ENCODE measurements at places on chromosomes 3 and 15.

DNA sequence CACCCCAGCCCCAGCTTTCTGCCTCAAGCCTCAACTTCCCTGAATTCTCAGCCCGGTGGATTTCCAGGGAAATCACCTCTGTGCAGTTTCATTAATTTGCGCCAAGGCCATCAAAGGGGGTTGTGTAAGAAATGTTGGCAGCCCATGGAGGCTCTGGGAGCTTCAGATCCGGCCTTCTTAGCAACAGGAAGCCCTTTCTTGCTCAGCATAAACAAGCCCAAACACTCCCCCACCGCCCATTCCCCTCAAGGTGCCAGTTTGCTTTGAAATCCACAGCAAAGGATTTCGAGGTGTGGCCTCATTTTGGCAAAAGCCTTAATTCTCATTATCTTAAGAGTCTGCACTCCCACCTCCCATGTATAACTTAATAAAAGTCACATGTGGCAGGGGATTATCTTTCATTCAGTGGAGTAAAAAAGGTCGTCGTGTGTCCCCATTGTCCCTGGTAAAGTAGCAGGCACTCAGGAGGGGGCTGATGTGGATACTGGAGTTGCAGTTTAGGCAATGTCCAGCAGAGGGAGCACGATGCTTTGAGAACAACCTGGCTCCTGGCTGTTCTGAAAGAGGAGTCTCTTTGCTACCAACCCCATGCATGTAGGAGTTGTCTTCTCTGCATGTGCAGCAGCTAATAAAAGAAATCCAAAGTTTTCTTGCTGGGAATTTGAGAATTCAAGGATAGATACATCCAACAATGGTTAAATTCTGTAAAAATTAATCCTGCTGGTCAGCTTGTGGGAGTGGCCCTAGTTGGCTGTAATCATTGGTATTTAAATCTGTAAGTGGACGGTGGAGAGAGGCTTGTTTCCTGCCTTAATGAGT is 39.5 kb downstream of the EBLN2 start:
- peak; percentile 79 for DNase-seq

DNA sequence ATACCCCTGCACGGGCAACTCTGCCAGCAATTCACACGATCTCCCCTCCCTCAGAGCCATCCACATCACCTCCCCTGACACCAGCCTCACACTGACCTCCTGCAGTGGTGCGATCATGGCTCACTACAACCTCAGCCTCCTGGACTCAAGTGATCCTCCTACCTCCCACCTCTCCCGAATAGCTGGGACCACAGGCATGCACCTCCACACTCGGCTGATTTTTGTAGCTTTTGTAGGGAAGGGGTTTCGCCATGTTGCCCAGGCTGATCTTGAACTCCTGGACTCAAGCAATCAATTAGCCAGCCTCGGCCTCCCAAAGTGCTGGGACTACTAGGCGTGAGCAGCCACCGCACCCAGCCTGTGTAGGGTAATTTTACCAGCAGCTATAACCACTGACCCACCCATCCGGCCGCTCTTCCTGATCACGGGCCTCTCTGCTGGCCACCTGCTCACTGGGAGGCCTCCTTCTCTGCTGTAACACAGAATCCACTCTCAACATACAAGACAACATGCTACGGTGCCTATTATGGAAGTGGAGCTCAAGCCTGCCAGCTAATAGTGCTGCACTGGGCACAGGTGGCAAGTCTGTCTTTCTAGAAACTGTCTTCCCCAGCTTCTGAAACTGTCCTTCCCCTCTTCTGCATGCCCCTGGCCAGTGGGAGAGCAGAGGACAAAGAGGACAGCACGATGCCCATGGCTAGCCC is 4.6 kb downstream of the GP9 start:
- DNase-seq: no peak

DNA sequence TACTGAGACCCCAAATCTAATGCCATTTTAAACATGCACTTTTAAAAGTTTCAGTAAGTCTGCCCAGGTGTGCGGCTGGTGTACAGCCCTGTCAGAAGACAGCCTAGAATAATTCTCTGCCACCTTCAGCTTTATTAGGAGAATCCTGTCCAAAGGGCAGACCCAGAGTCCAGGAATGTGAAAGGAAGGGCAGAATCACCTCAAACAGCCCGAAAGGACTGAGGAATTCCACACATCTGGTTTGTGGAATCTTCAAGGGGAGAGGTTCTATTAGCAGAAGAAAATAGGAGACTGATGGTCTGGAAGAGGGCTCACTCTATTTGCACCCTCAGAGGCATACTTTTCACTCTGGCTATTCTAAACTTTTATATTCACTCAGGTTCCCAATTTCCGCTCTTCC is 46.6 kb downstream of the TYRO3 start:
- DNase-seq: no peak

DNA sequence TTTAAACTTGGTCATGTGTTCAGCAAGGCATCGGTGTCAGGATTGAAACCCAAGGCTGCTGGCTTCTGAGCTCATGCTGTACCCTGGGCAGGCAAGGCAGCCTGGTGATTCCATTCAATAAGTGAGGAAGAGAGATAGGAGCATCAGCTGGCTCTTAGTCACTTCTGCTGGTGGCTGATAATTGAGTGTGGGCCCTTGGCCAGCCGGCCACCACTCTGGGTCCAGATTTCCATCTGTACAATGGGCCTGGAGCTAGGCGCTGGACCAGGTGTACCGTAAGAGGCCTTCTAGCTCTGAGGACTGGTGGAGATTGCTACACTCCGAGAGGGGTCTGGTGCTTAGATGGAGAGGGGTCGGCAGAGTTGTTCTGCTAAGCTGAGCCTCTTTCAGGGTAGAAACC is 4.3 kb downstream of the CD276 start:
- DNase-seq: no peak

- no peak for DNase-seq
Measured at GRCh38 chr15:71635735-71636134, 174.6 kb upstream of the NR2E3 start.

DNA sequence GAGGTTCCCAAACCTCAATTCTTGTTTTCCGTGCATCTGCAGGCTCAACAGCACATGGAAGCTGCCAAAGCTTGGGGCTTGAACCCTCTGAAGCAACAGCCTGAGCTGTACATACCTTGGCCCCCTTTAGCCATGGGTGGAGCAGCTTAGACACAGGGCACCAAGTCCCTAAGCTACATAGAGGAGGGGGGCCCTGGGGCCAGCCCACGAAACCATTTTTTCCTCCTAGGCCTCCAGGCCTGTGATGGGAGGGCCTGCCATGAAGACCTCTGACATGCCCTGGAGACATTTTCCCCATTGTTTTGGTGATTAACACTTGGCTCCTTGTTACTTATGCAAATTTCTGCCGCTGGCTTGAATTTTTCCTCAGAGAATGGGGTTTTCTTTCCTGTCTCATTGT is 24.6 kb downstream of the SRP14 start:
- DNase-seq: no peak

DNA sequence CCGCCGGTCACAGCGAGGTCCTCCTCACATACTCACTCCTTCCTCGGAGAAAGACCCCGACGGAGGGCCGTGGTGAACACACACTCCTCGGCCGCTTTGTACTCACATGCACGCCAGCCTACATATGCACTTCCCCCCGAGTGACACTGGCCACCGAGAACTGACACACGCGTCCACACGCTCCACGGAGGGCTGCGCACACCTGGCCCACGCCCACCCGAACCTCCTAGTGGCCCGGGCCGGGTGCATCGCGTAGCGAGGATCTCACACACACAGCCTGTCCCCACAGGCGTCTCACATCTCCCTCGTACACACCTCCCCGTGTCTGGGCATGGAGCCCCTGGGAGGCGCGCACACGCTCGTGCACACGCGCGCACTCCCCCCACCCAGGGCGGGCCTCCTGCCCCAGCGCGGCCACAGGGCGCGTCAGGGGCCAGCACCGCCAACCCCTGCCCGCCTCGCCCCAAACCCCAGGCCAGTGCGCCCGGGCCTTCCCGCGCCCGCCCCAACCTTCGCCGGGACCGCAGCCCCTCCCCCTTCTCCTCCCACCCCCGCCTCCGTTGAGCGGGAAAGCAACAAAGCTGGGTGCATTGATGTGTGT is 411 bp upstream of the C3orf70 start:
- no peak for DNase-seq

DNA sequence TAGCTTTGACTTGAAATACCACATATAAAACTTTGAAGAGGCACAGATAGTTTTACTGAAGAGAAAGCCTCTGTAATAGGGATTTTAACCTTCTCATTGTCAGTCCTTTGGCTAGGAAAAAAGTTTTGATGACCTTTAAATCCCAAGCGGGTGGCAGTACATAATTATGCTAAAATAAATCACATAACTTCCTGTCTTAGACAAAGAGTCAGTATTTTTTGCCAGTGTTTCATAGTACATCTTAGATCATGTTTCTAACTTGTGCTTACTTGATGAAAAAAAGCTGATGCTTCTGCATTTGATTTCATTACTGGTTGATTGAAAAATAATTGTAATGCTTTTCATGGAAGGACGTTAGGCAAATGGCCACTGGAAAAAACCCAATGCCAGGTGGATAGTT is 5.8 kb downstream of the ST3GAL6 start:
- no peak for DNase-seq

- DNase-seq: no peak
Measured at GRCh38 chr15:46786590-46787285, 930.6 kb upstream of the SEMA6D start.

DNA sequence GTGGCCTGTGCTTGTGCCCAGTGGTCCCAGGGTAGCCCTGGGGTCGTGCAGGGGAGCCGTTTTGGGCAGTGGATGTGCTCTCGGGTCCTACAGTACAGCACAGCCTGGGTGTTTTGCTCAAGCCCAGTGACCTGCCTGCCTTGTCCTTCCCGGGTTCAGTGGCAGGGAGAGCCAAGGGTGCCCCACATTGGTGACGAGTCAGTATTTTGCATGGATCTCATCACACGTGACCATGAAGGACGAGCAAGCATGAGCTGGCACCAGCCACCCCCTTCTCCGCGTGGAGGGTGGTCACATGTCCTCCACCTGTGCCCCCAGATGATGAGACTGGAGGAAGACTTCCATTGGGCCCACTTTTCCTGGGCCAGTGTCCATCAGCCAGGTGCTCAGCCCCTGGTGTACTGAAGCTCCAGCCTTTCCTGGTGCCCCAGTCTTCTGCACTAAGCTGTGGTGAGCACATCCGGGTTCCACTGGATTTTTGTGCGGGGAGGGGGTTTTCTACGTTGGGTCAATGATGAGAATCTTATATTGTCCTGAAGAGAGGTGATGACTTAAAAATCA is 197.5 kb downstream of the UBE3A start:
- DNase-seq: no peak

DNA sequence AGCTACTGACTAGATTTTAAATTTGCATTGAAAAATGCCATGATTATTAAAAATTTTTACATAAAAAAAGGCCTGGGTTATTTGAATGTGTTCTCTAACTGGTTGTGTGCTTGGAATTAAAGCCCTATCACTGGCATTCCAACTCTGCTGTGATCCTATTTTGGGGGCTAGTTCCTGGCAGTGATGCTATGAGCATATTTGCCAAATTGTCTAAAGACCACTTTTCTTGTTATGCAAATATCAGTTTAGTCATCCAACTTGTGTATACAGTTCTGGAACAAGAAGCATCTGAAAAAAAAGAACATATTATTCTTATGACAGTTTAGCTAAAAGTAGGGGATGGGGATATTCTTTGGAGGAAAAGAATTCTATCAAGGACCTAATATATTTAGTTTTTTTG is 243.4 kb upstream of the ZNF717 start:
- DNase-seq: no peak
